ENCODE measurements at places on chromosomes 2 and 18.

DNA sequence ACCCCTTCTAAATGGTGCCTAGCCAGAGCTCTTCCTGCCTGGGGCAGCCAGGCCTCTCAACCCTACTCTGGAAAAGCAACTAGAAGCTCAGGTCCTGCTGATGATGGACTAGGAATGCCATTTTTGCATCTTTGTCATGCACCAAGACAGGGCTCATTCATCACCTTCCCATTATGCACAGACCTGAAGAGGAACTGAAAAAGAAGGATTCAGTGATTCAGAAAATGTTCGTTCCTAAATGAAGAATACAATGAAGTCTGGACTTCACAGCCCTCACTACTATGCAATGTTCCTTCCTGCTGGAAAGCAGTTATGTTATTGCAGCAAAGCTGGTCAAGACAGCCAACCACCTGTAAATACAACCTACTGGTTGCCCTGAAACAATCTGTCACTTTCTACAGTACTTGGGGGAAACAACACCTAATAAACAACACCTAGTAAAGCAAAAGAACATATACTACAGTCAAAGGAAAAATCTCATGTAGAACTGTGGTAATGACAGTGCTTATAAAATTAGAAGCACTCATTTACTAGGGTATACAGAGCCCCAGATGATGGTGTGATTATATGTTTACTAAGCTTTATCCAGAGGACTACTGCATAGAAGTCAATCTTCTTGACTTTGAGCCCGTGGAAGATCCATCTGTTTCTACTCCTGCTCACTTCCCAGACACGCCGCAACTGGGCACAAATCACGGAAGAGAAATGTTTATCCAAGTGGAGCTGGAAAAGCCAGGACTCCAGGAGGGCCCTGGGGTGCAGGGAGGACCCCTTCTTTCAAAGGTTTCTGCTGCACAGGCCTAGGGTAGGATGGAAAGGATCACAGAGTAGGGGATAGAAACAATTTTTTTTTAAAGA, 103.1 kb upstream of the THOC1 start:
- no peak for DNase-seq

DNA sequence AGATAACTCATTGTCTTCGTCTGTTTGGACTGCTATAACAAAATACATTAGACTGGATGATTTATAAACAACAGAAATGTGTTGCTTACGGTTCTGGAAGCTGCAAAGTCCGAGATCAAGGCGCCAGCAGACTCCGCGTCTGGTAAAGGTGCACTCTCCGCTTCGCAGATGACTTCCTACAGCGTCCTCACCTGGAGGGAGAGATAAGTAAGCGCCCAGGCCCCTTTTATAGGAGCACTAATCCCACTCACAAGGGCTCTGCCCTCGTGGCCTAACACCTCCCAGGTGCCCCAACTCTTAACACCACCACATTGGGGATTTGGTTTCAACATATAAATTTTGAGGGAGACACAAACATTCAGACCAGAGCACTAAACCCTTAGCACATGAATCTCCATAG, 51.3 kb downstream of the SERTAD2 start:
- DNase-seq: no peak

DNA sequence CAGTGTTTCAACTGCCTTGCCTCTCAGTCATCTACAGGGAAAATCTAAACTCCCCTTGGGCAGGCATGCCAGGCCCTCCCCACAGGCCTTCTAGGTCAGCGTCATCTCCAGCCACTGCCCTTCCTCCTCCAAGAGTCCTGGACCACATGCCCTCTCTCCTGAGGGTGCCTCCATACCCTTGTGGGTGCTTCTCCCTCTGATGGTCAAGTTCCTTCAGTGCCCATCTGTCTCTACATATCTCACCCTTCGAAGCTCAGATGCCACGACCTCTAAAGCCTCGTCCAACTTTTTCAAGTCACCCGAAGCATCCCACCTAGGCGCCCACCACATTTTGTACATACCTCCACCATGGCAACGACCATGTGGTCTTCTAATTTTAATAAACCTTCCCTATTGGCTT, 22.6 kb upstream of the TMEM247 start:
- no peak for DNase-seq

DNA sequence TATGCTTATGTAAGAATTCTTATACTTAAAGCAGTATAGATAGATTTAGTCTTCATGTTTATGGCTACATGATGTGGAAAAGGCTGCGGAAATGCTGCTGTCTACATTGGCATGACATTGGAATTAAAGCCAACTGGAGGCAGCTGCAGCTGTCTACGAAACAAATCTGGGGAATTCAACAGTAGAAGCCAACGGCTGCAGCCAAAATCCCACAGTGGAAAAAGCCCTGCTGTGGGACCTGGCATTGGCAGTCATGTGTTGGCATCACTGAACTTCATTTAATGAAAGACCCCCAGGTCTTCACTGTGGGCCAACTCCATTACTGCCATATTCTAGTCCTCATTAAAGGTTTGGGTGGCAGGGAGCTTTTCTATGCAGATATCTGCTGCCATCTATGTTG, 223.6 kb downstream of the SLC8A1 start:
- DNase-seq: no peak

- DNase-seq: no peak
Measured at GRCh38 chr2:162972383-162972782, 133.8 kb upstream of the KCNH7 start.

DNA sequence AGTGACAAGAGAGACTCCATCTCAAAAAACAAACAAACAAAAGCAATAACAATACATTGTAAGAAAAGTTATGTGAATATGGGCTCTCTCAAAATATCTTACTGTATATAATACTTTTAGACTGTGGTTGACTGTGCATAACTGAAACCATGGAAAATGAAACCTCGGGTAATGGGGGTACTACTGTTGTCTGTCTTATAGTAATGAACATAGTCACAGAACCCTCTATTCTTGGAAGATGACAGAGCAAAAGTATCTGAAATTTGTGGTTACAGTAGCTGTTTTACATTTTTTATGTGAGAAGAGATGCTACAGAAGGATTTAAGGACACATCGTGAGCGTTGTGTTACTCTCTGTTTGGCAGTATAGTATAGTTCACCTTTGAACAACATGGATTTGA, 60.5 kb downstream of the MAP4K4 start:
- DNase-seq: no peak

- no peak for DNase-seq
Measured at GRCh38 chr2:177204417-177204816, 8.2 kb upstream of the HNRNPA3 start.

GRCh38 chr2:6103949-6104348, 411.8 kb downstream of the SOX11 start:
- DNase-seq: no peak

- DNase-seq: no peak
Measured at GRCh38 chr2:163658556-163658955, 77.3 kb downstream of the FIGN start.

DNA sequence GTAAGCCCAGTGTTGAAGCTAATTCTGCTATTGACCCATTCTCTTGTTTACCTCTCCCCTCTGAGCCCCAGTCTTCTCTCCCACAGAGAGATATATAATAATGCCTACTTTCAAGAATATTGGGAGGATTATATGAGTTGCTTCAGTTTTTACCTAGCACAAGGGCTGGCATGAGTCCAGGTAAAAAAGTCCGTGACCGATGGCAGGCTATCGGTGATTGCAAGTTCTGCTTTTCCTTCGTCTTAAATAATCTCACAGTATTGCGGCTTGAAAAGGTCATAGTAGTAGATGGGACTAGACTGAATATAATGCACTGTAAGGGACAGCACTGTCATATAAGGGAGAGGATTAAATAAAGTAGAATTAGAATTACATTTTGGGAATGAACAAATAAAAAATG, 77.6 kb downstream of the KIF5C start:
- no peak for DNase-seq

DNA sequence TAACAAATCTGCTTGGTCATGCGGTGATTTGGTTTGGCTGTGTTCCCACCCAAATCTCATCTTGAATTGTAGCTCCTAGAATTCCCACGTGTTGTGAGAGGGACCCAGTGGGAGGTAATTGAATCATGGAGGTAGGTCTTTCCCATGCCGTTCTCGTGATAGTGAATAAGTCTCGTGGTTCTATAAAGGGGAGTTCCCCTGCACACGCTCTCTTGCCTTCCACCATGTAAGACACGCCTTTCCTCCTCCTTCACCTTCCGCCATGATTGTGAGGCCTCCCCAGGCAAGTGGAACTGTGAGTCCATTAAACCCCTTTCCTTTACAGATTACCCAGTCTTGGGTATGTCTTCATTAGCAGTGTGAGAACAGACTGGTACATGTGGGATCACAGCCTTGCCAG, 36.7 kb downstream of the TRABD2A start:
- no peak for DNase-seq

- DNase-seq: no peak
Measured at GRCh38 chr18:72762515-72763122, 105.2 kb downstream of the NETO1 start.

- DNase-seq: no peak
Measured at GRCh38 chr18:10367836-10368235, 86.6 kb upstream of the APCDD1 start.

DNA sequence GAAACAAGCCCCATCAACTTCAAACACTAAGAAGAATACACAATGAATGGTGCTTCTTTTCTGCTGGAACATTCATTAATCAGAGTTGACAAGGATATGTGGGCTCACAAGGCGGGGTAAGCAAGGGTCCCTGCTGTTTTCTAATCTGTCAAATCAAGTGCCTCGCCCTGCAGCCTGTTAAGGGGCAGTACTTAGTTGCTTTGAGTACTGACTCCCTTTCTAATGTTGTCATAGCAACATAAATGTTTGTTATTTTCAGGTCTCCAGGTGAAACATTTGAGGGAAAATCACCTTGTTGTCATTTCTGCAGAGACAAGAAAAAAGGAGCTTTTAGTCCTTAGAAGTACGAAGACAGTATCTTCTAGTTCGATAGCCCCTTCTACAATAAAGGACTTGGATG, 284.7 kb upstream of the PKDCC start:
- no peak for DNase-seq

- DNase-seq: no peak
Measured at GRCh38 chr2:153512331-153512730, 33.8 kb upstream of the RPRM start.

DNA sequence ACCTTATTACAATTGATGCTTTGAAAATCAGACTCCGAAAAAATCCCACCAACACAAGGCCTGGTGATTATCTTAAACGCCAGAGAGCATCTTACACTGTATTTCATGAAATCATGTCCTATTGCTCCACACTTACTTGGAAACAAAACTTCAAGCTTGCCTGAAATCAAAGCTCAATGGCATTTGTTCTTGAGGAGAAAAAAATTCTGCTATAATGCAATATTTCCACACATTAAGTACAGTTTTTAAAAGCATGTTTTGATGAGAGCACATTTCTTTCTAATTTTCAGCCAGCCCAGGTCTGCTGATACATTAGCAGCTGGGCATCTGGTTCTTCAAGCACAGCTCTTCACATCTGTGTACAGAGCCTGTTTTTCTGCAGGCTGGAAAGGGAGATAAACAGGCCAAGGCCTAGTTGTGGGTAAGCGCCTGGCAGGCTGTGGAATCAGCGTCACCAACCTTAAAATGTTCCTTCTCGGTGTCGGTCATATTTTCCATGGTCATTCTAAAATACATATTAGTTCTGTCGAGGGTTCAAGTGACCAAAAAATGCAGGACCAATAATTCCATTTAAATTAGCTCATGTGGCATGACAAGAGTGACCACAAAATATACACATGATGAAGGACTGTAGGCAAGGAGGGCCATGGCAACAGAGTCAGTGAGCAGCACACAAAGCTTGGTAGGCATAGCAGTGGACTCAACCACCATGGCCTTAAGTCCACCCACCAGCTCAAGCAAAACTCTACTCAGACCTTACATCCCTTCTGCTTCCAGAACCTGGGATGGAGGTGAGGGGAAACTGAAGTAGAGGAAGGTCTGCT, 20.9 kb downstream of the SLC8A1 start:
- no peak for DNase-seq

GRCh38 chr2:86825036-86825692, 34.5 kb upstream of the CD8A start:
- no peak for DNase-seq

- DNase-seq: no peak
Measured at GRCh38 chr2:68127358-68128242, 30.1 kb upstream of the PNO1 start.

DNA sequence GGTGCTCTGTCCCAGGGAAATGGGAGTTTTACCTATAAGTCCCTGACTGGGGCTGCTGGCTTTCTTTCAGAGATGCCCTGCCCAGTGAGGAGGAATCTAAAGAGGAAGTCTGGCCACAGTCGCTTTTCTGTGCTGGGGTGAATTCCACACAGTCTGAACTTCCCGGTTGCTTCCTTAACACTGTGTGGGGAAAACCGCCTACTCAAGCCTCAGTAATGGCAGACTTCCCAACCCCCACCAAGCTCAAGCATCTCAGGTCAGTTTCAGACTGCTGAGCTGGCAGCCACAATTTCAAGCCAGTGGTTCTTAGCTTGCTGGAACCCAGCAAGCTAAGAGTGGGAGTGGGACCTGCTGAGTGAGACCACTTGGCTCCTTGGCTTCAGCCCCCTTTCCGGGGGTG, 54.9 kb downstream of the NUP35 start:
- no peak for DNase-seq

DNA sequence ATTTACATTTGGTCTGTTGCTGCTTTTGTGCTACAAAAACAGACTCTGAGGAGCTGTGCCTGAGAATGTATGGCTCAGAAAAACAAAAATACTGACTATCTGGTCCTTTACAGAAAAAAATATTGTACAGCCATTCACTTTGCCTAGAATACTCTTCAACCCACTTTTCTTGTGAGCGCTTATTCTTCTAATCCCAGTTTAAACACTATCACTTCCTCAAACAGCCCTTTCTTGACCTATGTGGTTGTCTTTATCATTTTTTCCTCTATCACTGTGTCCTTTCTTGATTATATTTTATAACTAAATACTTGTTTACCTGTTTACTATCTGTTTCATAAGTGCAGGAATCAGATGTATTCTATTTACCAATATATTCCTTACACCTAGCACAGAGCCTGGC, 33.5 kb downstream of the CUL3 start:
- no peak for DNase-seq

GRCh38 chr2:71801969-71802368, 345.7 kb downstream of the CYP26B1 start:
- no peak for DNase-seq

DNA sequence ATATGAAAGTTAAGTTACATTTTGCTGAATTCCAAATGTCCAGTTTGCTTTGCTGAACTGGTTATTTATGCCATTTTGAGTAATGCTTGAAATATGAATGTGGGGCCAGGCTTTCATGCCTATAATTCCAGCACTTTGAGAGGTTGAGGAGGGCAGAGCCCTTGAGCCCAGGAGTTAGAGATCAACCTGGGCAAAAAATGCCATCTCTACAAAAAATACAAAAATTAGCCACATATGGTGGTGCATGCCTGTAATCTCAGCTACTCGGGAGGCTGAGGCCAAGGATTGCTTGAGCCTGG, 101.2 kb upstream of the ITGA6 start:
- DNase-seq: no peak

GRCh38 chr2:25358249-25358815, 16.6 kb upstream of the DNMT3A start:
- DNase-seq: no peak
